NCI-H2029 (cell line): ENCODE measurements at places on chromosomes 5 and 9.

DNA sequence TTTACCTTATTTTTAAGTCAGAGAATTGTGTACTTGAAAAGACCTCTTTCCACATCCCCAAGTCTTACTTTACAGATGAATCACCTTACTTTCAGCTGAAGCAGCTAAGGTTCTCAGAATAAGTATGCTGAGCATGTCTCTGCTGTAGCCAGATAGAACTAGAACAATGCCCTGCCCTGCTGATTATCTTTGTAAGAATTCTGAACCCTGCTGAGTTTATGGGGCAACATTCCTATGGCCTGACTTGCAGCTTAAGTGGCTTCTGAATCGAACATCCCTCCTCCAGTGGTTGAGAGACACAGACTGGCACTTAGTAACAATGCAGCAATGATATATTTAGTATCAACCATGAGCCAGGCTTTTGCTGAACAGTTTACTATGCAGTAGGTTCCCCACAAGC, 592.0 kb upstream of the WWC1 start:
- DNase-seq = no peak

- DNase-seq = no peak
Measured at GRCh38 chr5:97877588-97877987, 694.5 kb upstream of the RIOK2 start.

- no peak for DNase-seq
Measured at GRCh38 chr5:13814301-13814700, 130.2 kb downstream of the DNAH5 start.

DNA sequence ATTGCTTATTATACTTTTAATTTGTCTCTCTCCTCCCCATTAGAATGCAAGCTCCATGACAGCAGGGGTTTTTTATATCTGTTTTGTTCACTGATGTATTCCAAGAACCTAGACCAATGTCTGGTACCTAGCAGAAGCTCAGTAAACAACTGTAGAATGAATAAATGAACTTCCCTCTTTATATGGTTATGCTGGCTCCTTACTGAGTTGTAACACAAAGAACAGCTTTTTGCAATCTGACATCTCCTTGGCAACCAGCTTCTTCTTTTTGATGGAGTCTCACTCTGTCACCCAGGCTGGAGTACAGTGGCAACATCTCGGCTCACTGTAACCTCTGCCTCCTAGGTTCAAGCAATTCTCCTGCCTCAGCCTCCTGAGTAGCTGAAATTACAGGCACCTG, 13.6 kb downstream of the TRMO start:
- no peak for DNase-seq

- DNase-seq = no peak
Measured at GRCh38 chr9:129867136-129868022, 32.1 kb downstream of the USP20 start.

- DNase-seq = peak; percentile 27
Measured at GRCh38 chr9:83451308-83451707, 86.9 kb downstream of the FRMD3 start.

GRCh38 chr5:92637960-92638359, 943.1 kb downstream of the NR2F1-AS1 start:
- no peak for DNase-seq

GRCh38 chr9:91428436-91428835, 4.8 kb upstream of the NFIL3 start:
- DNase-seq = no peak

DNA sequence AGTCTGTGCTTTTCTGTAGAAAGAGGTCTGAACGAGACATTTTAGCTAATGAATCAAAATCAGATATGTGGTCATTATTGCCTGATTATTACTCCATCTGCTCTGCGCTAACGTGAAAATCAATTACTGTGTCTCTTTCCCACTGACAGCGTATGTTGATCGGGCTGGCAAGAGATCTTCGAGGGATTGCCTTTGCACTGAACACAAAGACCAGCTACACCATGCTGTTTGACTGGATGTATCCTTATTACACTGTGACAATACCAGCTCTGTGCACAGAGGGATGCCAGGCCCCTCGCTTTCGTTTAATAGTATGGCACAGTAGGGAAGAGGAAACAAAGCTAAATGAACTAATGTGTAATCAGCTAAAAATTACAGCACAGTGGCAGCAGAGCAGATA, 103.7 kb upstream of the TLX3 start:
- DNase-seq = no peak

DNA sequence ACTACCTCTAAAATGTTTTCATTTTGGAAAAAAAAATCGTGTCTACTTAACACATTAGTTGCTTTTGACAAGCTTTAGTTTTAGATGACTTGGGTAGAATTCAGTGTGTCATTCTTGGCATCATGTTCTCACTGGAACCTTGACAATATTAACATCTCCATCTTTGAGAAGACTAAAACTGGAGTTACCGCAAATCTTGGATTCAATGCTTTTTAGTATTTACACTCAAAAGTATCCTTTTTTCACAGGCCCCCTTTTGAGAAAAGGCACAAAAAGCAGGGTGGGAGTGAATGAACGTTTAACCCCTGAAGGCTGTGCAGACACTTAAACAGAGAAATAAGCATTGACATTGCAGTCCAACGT, 549.1 kb downstream of the CSNK1G3 start:
- DNase-seq = no peak

DNA sequence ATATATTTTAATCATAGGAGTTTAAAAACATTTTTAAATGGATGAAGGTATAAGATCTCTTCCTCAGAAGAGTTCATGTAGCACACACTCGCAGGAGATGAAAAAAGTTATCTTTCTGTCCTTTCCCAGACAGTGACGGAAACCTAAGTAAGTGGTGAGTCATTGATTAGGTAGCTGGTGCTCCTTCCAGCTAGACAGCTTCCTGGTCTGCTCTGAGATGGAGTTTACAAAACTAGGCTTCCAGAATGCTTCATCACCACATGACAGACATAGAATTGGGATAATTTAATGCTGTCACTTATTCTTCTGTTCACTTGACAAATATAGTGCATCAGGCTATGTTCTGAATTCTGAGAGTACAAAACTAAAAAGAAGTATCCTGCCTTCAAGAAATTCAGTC, 2393.0 kb upstream of the C9orf72 start:
- DNase-seq = no peak

DNA sequence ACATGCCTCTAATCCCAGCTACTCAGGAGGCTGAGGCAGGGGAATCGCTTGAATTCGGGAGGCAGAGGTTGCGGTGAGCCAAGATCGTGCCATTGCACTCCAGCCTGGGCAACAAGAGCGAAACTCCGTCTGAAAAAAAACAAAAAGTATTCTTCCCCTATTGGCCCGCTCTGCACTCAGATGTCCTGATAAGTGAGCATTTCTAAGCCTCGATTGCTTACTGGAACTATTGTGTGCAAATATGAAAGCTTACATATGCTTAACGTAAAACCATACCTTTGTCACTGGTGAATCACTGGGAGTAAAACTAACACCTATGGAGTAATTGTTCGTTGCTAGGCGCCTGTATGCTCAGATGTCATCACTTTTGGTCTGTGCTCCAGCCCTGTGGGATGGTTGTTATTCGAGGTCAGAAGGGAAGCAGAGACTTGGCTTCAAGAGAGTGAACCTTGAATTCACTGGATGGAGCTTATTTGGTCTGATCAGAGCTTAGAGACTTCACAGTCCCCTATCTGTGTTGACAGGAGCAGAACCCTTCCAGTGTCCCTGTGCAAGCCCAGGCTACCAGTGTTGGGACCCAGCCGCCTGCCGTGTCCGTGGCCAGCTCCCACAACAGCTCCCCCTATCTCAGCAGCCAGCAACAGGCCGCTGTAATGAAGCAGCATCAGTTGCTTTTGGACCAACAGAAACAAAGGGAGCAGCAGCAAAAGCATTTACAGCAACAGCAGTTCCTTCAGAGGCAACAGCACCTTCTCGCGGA, 25.3 kb upstream of the LTC4S start:
- DNase-seq = no peak

- DNase-seq = peak; percentile 53
Measured at GRCh38 chr5:95620030-95620869, at the start of gene GPR150. TSS of gene GPR150 (plus strand) at chr5:95620087. CDS start at chr5:95620276, 189 bp downstream.

DNA sequence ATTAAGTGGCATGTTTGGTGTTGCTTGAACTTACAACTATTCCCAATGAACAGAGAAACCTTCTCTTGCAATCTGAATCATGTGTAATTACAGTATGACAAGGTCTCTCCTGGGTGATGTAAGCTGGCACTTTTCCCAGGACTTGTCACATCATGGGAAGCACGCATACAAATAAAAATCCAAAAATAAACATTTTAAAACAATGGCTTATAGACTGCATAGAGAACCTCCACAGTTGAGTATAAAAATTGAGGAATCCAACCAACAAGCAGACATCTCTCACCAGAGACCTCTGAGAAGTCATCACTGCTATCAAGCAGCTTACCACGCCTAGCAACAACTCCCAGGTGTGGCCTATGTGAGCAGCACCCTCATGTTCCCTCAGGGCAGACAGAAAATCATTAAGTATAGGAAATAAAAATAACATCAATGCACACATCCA, 3.9 kb downstream of the MLLT3 start:
- DNase-seq = no peak

DNA sequence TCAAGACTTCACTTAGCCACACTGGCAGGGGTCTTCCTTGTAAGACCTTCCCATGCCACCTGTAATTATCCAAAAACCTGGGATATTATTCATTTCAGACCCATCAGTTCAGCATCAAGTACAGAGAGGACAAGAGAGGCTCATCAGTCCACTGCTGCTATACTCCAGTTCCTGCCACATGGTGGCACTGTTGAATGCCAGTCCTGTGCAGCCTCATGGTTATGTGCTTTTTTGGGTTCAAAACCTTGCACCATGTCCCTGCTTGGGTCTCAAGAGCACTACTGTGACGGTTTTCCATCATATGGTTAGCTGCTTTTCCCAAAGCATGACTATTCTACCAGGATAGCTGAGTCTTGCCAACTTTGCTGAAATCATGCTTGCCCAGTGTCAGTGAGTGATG, 8.5 kb downstream of the PTGS1 start:
- no peak for DNase-seq

- DNase-seq = no peak
Measured at GRCh38 chr5:150248946-150249345, 40.6 kb downstream of the CAMK2A start.

DNA sequence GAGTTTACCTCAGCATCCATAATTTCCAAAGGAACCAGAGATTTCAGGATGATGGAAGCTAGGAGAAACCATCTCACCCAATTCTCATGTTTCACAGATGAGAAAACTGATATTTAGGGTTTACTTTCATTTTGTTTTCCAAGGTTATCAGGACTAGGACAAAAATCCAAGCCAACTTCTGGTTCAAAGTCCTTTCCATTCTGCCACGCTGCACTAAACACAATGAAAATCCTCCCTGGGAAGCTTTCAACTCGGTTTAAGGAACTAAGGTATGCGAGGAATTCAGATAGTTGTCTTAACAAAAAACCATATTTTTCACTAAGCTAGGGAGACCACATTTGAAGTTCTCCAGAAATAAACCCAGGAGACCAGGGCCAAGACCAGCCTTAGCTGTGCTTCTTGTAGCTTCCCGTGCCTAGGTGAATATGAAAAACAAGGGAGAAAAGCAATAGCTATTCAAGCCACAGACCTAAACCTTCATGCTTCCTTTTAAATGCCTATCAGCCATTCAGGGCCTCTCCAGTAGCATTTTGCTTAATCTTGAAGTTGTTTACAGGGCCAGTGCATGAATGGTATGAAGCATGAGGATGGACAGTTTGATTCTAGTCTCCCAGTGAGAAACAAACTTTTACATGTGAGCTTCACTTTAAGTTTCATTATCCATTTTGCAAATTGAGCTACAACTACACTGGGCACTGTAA, 167.9 kb downstream of the DENND1A start:
- no peak for DNase-seq

- DNase-seq = no peak
Measured at GRCh38 chr9:116701940-116702642, 15.0 kb downstream of the TRIM32 start.

GRCh38 chr9:127801955-127802575, 617 bp upstream of the FPGS start:
- no peak for DNase-seq

DNA sequence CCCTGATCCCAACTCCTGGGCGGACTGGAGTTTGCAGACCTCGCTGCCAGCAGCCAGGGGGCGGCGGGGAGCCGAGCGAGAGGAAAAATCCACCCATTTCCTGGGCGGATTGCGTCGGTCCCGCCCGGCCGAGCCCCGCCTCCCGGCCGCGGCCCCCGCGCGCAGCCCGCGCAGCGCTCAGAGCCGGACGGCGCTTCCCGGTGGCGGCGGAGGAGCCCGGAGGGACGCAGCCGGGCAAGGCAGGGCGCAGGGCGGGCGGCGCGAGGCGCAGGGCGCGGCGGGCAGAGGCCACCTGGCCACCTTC, at the start of gene OLFM1:
Gene OLFM1 (plus strand): TSS at position 180 of the 304 bp plus-strand sequence. CDS start 322 bp downstream, outside the sequence.
- peak; percentile 73 for DNase-seq

GRCh38 chr5:109469896-109470662, 60.3 kb upstream of the PJA2 start:
- DNase-seq = no peak

DNA sequence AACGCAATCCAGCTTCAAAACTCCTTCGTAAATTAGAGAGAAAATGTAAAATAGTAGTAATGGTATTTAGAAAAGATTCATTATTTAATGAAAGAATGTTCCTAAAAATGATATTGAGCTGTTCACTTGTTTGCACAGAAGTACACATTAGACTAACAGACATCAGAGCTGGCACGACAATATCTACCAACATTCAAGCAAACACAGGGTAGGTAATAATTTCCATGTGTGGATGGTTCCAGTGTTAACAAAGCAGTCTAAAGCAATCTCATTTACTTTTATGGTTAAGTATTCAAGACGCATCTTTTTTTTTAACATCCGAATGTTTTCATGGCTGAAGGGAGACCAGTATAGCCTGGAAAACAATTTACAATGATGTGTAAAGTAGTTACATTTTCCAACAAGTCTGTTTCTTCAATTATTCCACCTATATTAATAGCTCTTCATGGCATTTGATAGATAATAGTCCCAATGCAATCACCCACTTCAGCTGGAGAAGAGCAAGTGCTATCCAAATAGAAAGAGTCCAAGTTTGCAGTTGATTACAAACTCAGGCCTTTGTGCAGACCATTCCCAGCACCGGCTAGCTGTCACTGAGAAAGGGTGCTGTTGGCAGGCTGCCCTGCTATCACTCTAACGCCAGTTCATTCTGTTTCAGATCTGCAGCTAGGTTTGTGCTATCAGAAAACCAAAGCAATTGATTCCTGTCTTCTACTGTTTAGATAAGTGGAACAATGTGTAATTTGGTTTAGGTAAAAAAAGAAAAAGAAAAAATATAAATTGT, 458.8 kb downstream of the DTWD2 start:
- no peak for DNase-seq

- DNase-seq = no peak
Measured at GRCh38 chr5:58248221-58248620, 211.7 kb downstream of the PLK2 start.

GRCh38 chr5:131740477-131740876, 56.3 kb downstream of the FNIP1 start:
- DNase-seq = no peak

DNA sequence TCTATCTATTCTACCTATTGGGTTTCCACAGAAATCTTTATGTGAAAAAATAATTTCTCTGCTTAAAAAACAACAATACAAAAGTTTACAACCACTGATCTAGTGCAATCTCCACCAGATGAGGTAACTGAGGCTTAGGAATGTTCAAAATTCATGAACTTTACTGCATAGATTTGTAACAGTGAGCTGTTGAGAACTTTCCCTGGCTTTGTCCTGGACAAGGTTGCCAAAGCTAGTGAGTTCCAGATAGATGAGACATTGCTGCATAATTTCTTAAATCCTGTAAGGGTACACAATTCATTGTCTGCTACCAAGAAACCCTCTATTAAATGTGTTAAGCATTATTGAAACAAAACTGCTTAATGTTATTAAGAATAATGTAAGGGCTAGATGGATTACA, 102.7 kb downstream of the OSMR start:
- no peak for DNase-seq
